Cardiac fibroblast (primary cell): ENCODE measurements at places on chromosomes 6 and 20.

DNA sequence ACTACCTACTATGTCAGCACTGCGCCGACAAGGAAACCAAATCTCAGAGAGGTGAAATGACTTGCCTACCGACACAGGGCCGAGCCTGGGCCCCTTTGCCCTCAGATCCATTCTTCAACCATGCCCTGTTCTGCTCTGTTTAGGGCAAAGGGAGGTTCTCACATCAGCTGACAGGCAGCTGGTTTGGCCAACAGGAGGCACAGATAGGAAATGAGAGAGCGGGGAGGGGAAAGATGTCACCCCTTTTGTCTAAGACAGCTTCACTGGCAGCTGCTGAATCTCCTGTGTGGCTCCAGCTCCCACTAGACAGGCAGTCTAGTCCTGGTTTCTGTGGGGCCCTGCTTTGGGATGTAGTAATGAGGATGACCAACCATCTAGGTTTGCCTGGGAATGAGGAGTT is 158.7 kb downstream of the TMEM200A start:
- DNase-seq, result no peak

DNA sequence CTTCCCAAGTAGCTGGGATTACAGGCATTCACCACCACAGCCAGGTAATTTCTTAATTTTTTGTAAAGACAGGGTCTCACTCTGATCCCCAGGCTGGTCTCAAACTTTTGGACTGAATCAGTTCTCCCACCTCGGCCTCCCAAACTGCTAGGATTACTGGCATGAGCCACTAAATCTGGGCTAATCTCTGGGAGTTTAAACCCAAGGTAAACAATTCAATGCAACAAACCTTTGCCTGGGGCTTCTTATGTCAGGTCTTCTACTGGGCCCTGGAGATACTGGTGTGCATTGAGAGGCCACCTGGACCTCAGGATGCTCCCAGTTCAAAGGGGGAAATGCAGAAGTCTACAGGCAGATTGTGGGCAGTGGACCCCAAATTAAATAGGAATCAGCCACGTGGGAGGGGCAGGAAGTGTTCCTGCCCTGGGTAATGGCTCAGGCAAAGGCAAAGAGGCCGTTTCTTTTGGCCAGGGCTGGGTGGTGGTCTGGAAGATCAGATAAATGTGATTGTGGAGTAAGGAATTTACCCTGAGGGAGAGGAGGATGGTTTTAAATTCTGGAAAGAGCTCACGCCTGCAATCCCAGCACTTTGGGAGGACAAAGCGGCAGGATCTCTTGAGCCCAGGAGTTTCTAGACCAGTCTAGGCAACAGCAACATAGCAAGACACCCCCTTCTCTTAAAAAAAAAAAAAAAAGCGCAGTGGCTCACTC is 1.3 kb upstream of the MYBL2 start:
- no peak for DNase-seq

DNA sequence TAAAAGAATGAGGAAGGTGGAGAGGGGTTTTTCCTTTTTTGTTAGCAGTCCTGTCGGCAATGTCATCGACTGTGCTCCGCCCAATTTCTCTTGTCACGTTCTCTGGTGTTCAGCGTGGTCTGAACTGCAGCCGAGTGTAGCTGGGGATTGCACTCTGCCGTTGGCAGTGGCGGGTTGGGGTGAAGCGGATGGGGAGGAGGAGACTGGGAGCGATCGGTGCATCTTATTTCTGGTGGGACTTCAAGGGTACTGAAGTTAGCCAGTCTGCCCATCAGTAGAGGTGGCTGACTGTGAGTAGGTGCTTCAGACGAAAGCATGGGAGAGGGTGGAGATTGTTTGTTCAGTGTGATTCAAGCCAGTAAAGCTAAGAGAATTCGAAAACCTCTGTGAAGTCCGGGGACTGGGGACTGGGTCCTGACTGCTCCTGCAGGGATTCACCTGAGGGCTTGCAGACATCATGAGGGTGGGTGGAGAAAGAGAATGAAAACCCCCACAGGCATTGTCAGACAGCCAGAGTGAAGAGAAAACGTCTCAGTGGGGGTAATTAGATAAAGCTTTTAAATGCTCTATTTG is 5.1 kb downstream of the RREB1 start:
- no peak for DNase-seq

GRCh38 chr6:109345986-109346385 is 36.3 kb downstream of the CD164 start:
- DNase-seq, result no peak

- no peak for DNase-seq
These were observed 31.3 kb upstream of the CHD6 start for GRCh38 chr20:41649489-41649888.
